ENCODE measurements at places on chromosomes 5 and 9.

DNA sequence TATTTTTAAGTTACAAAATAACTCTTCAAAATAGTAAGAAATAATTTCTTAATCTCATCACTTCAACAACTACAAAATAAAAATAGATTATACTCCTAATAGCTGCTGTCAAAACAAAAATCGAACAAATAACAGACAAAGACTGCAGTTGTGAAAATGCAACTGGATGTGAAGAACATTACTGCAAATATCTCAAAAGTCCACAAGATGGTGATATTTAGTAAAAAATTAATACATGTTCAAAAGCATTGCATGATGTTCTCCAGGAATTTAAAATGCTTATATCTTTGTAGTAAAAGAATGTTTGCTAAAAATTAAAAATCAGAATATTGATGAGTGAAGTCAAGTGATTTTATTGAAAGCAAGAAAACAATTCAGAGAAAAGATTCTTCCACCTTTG is 66.2 kb downstream of the MPDZ start:
- DNase-seq = no peak

DNA sequence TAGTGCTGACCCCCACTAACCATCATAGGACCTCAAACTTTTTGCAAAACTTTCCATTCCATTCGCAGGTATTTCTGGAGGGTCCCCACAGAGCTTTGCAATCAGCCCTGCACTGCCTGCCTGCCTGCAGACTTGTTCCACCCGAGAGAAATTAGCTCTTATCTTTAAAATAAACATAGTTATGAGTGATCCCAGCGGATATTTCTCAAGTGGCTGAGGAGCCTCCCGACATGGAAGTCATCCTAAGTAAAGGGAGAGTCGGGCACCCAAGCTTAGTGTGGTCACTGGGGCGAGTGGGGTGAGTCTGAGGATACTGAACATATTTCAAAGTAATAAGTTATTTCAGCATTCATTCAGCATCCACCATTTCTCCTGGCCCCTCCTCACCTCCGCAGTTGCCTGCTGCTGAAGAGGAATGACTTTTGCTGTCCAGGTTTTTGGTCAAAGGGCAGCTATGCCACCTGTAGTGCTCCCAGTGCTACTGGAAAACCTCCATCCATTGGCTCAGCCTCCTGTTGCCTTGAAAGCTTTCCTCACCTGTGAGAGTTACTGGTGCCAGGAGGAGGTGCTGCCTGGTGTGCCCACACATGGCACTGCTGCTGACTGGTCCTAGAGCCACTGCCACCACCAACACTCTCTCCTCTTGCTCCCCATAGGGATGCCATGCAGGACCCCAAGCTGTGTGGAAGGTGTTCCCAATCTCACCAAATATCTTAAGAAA is 89.7 kb upstream of the PCSK1 start:
- no peak for DNase-seq

DNA sequence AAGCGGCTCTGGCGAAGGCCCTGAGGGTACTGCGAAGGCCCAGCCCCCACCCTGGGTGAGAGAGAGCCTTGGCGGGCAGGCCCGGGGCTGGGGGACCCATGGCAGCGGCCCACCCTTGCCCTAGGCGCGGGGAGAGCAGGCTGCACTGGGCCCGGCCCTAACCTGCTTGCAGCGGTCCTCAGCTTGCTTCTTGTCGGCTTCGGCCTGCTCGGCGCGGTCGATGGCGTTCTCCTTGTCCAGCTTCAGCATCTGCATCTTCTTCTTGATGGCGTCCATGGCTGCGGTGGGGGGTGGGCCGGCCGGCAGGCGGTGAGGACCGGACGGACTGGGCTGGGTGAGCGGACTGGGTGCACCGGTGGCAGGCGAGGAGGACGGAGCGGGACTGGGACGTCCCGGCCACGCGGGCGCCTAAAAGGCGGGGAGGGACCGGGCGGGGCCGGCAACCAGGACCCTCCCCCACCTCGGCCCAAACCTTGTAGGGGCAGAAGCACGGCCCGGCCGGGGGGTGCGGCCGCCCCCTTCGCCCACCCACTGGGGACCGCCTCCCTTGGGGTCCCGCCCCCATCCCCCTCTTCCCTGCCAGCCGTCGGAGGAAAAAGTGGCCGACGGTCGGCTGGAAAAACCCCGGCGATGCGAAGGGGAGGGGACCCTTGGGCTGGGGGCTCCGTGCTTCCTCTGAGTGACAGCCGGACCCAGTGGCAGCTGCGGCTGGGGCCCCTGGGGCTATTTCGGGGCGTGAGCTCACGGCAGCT is at the start of gene TPM2:
Gene TPM2, minus strand, starts transcription at position 384 of the 752 bp plus-strand sequence. Its CDS starts 108 bp downstream, at position 276.
- no peak for DNase-seq

- DNase-seq = no peak
Observed at GRCh38 chr5:79488775-79489174, 25.2 kb downstream of the HOMER1 start.

DNA sequence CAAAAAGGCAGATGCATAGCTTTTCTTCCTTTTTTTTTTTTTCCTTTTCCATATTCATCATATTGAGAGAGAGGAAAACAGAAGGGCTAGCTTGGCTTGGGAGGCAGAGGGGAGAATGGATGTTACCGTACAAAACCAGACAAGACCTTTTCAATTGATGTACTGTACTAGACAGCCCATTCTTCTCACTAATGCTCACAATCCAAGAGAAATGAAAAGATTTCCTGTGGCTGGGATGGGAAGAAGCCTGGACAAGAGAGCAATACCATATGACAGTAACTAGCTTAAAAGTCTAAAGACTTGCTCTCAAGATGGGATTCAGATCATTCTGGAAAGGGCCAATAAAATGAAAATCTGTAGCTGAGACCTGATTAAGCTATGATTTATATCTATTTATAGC is 3.4 kb downstream of the CEMIP2 start:
- no peak for DNase-seq

DNA sequence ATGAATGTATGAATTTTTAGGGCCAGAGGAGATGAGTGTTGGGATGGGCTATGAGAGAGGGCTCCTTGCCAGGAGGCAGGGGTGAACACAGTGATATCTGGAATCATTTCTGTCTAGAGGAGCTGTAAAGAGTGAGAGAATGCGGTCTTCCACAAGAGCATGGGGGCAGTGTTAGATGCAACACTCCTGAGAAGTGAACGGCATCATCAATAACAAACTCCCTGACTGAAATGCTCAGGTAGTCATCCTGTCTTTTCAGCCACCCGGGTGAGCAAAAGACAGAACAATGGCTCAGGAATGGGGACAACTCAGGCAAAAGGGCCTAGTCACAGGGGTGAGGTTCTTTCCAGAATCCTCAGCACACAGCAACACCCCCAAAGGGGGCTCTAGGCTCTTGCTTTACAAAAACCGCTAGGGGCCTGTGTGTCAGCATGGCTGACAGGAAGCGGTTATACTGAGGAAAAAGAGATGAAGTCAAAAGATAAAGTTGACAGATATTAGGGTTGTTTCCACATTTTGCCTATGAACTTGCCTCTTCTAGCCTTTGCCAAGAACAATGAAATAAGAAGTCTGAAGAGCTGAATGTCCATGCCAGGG is 104.6 kb upstream of the LRRTM2 start:
- no peak for DNase-seq

GRCh38 chr5:112604732-112605630 is 132.7 kb upstream of the APC start:
- DNase-seq = no peak

DNA sequence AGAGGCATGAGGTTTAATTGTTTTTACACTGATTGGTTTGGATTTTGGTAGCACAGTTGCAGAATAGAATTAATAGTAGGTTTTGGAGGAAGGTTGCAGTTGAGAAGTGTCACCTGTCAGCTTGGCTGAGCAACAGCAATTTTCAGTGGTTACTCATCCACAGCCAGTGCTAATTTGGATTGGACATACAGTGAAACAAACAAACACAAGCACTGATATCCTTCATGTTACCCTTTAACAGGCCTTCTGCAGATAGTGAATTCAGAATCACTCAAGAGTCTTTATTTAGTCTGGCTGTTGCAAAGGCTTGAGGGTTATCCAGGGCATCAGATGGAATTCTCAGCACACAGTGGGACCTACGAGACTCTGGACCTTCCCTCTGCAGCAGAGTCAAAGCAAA is 31.8 kb upstream of the POU4F3 start:
- no peak for DNase-seq

- DNase-seq = no peak
Observed at GRCh38 chr5:7181841-7182240, 214.1 kb upstream of the ADCY2 start.

DNA sequence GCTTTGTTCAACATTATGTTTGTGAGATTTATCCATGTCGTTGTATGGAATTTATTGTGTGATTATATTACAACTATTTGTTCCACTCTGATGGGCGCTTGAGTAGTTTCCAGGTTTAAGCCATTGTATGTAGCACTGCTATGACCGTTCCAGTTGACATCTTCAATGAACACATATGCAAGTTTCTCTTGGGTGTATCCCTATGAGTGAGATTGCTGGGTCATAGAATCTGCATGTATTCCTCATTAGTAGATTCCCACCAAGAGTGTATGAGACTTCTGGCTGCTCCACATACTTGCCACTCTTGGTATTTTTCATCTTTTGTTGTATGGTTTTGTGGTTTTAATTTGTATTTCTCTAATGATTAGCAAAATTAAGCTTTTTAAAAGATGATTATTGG is 22.9 kb downstream of the NUP214 start:
- no peak for DNase-seq

DNA sequence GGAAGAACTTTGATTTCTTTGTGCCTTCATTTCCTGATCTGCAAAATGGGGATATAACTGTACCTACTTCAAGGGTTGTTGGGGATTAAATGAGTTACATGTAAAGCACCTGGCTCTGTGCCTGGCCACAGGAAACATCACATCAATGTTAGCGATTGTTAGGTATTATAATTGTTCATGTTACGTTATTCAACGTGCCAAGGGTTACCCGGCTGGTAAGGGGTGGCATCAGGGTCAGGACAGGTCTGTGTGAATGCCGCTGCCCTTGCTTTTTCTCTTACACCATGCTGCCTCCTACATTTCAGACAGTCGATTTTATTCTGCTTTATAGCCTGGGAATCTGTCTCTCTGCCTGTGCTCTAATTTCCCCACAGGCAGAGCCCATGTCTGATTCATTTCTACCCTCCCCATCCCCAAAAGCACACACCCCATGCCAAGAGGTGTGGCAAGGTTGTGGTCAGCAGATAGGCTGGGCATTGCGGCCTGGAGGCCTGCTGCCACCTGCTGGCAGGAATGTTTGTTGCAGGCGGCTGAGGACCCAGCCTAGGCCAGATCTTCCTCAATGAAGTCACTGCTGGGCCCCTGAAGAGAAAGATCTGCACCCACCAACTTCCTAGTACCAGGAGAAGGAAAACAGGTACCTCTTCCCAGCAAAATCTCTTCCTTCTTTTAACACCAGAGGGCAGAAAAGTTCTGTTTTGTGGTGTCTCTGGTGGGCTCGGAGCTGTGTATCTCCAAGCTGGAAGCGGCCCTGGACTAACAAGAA is 5.3 kb downstream of the ANKS6 start:
- DNase-seq = peak; percentile 33

DNA sequence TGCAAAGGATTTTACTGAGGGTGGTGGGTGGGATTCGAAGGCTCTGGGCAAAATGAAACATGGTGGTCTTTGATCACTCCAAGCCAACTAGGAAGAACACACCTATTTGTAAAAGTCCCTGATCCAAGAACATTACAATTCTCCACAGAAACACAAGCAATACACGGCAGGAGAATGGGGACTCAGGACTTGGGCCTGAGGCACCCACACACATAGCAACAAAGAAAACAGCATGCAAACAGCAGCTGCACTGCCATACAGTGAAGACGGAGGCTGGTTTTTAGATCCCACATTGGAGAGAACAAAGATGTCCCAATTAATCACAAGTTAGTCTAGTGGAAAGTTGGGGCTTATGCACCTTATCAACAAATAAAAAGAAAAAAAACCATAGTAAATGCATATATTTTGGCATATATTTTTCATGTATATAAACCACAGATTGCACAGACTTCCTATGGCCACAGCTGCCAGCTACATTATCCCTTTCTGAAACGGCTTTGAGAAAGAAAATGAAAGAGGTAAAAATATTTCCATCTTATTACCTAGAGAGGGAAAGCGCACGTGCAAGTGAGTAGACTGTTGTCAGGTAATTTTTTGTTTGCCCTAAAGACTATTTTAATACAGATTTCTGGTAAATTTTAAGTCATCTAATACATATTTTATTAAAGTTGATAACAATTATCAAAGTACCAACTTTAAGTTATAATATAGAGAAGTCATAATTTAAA is 410.9 kb downstream of the BNC2 start:
- DNase-seq = no peak

- no peak for DNase-seq
Observed at GRCh38 chr5:21681911-21682310, 1171.2 kb downstream of the CDH12 start.

DNA sequence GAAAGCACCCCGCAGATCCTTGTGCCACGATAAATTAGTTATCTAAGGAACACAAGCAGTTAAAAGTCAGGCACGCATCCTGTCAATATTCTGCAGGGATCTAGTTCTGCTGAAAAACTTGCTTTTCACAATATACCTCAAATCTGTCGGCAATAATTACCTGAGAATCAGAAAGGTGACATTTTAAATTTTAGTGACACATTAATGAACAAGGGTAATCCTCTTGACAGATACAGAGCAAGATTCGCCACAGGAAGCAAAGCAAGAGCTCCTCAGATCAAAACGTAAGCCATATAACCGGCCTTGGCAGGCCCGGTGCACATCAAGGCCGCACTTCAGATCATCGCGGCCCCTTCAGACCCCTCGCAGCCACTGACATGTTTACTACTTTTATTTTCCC is 185.7 kb downstream of the ATPSCKMT start:
- DNase-seq = no peak

DNA sequence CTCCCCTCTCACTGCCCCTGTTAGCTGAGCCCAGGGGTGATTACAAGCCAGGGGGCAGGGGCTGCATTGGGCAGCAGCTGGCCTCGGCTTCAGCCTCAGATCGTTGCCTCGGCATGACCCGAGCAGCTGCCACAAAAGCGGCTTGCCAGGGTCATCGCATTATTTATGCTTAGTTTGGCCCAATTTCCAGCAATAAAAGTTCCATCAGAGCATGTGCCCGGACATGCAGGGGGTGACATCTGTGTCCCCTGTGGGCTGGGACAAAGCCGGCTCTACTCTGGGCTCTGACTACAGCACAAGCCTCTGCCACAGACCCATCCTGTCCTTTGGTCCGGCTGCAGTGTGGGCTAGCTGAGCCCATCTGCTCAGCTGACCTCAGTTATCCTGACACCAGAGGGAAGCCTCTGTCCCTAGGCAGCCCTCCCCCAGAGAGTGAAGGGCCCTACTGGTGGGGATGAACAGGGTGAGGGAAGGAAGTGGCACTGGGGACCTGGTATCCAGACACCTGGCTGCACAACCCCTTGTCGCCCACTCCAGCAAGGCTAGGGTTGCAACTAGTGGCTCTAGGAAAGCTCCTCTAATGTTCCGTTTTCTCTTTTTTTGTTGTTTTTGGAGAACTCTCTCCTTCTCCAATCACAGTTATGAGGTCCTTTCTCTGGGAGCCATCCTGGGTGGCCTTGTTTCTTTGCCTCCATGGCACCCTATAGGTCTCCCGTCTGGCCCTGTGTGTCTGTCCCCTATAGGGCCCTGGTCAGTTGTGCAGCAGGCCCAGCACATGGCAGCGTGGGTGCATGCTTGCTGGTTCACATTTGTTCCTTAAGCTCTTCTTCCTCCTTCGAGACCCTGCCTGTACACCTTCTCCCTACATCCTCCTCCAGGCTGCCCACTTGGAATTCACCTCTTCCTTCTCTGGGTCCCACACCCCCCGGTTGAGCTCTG is 13.3 kb upstream of the GADD45G start:
- DNase-seq = no peak
